IMR-90 (cell line): ENCODE measurements at places on chromosomes 7 and 10. TPM values are rescaled to one million over a fixed set of nuclear protein-coding genes. Genes with fewer than 3 reads are reported as not detected.
A peak's percentile ranks its signal among the peaks of the same experiment; 100 is the strongest.

GDF2 gene
- 0.04 TPM in 1 of 2 replicates, not detected in the other for polyA plus RNA-seq

HTR5A gene
- not detected in 2 replicates for polyA plus RNA-seq

COMTD1 gene
- 6.4 and 9.5 TPM in 2 replicates for polyA plus RNA-seq

CYP2W1 gene
- not detected in 2 replicates for polyA plus RNA-seq

MSANTD7 gene
- polyA plus RNA-seq = 4.2 and 4.7 TPM in 2 replicates

- DNase-seq = peak; percentile 15
Measured at GRCh38 chr7:43105521-43106120, 6.8 kb upstream of the HECW1 start.

DNA sequence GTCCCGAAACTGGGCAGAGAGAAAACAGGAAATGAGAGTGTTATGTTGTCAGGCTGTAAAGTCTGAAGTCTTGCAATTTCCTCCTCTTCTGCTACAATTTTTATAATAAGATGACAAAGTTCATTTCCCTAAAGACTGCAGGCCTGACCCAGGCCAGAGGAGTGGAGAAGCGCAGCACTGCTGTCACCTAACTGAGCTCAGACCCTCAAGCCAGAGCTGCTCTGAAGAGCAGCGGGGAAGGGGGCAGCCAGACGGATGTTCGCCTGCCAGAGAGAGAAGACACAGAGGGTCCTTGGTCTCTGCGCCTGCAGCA lies 12.6 kb upstream of the AOAH start:
- DNase-seq = no peak

DNA sequence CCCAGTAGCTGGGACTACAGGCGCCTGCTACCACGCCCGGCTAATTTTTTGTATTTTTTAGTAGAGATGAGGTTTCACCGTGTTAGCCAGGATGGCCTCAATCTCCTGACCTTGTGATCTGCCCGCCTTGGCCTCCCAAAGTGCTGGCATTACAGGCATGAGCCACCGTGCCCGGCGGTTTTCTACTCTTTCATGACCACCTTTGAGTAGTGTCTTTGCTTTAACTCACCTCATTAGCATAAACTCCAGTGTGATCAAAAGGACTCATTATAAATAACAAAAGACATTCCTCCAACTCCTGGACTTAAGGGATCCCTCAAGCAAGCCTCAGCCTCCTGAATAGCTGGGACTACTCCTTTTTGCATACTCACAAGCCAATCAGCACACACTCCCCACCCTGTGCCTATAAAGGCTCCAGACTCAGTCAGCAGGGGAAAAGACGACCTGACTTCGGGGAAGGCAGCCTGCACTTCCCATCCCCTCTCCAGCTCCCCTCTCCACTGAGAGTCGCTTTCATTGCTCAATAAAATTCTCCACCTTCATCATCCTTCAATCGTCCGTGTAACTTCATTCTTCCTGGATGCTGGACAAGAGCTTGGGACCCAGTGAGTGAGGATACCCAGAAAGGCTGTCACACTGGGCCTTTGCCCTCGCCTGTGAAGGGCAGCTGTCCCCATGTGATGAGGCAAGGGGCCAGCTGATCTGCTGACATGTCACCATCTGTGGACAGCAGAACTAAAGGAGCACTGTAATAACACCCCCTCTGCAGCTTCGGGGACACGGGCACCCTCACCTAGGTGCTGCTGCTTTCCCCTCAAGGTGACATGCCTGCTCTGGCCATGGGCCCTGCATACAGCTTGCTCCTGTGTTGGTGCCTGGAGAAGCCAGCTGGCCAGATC lies 35.0 kb upstream of the EIF4H start:
- no peak for DNase-seq

DNA sequence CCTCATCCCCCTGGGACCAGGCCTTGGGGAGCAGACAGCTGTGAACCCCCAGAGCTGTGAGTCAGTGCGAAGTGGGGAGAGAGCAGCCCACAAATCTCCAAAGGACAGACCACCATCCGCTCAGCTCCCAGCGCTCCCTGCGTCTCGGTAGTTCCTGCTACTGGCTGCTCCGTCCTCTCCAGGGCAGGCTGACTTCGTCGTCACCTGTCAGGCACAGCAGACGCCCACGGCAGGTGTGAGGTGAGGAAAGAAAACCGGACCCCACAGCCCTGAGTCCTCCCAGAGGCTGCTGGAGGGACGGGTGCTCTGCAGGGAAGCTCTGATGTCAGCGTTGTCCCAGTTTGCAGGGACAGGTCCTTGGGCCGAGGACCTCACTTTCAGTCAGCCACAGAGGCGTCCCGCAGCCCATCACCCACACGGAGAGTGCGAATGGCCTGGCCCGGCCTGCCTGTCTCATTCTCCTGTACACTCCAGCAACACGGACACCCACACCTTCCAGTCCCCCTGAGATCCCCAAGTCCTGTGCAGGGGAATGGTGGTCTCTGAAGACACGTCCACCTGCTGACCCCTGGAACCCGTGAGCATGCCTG lies 95.2 kb downstream of the DNAJB6 start:
- DNase-seq = no peak

DNA sequence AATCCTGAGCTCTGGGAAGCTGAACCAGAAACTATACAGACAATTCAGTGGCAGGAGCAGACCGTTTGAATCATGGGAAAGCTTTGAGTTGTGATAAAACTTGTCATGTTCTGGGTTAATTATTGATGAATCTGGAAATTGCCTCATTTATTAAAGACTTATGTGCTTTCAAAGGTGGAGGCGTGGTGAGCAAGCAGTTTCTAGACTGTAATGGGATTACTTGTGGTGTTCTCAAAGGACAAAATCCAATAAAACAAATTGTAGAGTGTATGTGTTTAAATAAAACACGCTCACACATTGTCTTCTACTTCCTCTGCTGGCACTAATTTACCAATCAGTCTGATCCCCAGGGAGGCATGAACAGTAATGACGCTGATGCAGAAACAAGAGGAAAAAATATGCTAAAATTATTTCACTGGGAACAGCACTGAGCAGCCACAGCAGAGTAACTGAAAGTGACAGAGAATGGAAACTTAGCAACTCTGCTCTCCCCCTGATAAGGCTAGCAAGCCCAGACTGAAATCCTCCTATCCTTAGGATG lies 25.1 kb downstream of the PARD3 start:
- no peak for DNase-seq

GRCh38 chr10:132310701-132311337 lies 3.1 kb upstream of the STK32C start:
- DNase-seq = no peak

GRCh38 chr7:155490697-155491628 lies 33.0 kb downstream of the EN2 start:
- DNase-seq = no peak

DNA sequence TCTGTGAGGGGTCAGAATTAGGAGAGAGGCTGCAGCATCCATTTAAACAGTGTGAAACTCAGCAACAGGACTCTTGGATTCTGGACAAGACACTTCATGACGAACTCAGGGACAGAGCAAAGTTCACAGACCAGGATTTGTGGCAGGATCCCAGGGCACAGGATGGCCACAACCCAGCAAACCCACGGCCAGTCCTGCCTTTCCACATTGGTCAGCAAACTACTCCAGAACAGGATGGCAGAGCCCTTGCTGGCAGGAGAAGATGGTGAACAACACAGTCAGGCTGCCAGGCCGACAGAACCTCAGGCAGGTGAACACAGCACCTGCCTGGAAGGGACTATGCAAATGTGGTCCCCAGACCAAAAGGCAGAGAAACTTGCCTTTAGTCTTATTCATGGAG lies 34.4 kb downstream of the VSTM4 start:
- no peak for DNase-seq

- no peak for DNase-seq
Measured at GRCh38 chr7:20624666-20625385, 9.4 kb downstream of the ABCB5 start.

- no peak for DNase-seq
Measured at GRCh38 chr10:118153287-118153686, 106.5 kb upstream of the RAB11FIP2 start.

- DNase-seq = peak; percentile 64
Measured at GRCh38 chr7:101077303-101078086, 7.8 kb upstream of the TRIM56 start.
